ENCODE measurements at places on chromosomes 12 and 14.

DNA sequence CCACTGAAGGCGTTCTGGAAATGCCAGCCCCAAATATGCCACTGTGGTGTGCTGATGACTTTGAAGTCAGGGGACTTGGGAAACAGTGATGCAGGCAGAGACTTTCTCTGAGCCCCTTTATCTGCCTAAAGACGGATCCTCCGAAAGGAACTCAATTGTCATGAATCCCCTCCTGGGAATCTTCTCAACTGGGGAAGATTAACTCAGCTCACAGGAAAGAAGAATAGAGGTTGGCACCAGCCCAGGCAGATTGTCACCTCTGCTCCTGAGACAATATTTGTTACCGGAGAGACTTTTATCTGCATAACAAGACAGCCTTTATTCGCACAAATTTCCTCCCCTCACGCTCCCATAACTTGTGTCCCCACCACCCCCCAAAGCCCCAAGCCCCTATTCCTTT, 414.4 kb downstream of the FUT8 start:
- DNase-seq, result peak; percentile 61

DNA sequence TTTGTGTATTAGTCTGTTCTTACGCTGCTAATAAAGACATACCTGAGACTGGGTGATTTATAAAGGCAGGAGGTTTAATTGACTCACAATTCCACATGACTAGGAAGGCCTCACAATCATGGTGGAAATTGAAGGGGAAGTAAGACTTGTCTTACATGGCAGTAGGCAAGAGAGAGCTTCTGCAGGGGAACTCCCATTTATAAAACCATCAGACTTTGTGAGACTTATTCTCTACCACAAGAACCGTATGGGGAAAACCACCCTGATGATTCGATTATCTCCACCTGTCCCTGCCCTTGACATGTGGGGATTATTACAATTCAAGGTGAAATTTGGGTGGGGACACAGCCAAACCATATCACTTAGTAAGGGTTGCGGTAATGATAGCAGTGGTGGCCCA, 833.1 kb downstream of the FLRT2 start:
- DNase-seq, result no peak

GRCh38 chr12:27290501-27291168, 42.0 kb upstream of the BMAL2 start:
- no peak for DNase-seq

DNA sequence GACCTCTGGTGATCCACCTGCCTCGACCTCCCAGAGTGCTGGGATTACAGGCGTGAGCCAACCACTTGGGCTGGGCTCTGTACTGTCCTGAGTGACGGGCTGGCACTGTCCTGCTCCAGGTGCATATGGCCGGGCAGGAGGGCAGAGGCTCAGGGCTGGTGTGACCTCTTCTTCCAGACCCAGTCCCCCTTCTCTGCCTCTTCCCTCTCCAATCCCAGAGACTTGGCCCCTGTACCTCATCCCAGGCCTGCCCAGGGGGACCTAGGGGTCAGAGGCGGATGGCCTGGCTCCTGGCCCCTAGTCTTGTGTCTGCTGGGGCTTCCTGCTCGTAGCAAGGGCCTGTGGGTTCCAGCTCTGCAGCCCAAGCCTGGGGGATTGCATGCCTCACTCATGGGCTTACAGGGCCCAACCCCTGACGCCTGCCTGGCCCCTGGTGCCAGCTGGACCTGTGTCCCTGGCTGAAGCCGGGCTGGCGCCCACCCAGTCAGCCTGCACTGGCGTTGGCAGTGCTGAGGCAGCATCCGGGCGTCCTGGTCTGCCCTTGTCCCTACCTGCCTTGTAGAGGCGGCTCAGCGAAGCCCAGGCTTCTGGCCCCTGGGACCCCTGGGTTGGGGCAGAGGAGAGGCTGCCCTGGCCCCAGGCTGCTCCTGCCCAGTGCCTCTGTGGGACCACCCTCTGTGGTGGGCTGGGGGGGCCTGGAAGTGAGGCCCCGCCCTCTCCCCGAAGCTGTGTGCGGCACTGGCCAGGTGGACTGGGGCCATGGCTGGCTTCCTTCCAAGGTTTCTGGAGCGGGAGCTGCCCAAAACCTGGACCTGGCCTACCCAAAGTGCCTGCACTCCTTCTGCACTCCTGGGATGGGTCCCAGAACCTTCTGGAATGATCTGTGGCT, 4.3 kb downstream of the TEDC1 start:
- DNase-seq, result no peak

DNA sequence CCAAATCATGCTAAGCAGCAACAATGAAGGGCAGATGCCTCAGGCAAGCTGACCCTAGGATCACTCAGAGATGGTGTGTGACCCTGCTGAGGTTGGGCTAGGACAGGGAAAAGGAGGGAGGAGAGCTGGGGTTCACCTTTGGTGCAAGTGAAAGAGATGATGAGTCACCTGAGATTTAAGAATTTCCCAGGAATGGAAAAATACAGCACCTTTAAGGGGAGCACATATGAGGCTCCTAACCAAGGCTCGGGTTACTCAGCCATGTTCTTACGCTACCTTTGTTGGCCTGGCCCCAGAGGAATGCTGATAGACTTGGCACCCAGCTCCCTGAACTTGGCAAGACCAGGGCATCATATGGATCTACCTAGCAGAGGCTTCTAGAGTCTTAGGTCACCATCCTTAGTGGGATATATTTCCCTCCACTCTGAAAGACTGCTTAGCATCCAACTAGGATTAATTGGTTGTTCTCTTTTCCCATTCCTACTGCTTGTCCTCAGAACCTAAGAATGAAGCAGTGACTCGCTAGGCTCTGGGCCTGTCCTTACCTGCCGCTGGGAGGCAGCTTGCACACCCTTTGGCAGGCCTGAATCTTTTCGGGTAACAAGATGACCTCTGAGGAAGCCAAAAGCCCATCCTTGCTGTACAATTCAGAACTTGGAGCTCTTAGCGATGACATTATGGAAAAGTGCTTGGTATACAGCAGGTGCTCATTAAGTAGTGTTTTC, 4.0 kb upstream of the NAA25 start:
- no peak for DNase-seq

- no peak for DNase-seq
These were observed 183.1 kb downstream of the TMTC3 start for GRCh38 chr12:88325076-88325815.

DNA sequence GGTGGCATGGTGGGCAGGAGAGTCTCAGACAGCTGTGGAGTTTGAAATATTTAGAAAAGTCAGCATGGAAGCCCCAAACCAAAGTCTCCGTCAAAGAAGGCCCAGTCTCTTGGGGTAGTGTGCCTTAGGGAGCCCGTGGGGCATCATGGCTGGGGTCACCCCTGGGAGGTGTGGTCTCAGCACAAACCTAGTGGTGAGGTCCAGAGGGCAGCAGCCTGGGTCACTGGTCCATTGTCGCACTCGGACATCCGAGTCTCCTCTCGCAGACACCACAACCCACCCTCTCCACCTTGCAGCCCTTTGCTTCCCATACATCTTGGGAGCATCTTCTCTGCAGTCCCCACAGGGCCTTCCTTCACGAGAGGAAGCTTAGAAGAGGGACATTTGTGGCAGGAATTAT, 588.0 kb upstream of the TMEM132C start:
- no peak for DNase-seq

DNA sequence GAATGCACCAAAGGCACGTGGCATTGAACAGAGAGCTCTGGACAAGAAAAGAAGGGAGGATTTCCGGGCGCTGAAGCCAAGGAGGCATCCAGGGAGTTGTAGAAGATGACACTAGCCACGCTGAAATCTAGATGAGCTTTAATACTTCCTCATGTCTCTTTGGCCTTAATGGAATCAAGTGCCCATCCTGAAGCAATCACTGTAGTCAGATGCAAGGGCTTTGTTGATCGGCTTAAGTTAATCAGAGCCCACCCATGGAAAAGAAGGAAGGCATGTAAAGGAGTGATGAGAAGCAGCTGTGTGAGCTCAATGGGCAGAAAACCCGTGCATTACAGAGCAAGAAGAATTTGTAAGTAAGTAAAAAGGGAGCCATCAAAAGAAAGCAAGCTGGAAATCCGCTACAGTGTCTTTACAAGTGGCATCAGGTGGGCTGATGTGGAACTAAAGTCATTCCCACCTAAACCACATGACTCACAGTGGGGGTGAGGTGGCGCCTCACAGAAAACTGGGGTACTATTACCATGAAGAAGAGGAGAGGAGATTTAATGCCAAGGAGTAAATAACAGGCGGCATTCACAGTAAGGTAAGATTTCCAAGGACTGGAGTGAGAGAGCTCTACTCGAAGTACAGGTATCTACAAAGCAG, 48.4 kb downstream of the NDUFA12 start:
- peak; percentile 63 for DNase-seq

DNA sequence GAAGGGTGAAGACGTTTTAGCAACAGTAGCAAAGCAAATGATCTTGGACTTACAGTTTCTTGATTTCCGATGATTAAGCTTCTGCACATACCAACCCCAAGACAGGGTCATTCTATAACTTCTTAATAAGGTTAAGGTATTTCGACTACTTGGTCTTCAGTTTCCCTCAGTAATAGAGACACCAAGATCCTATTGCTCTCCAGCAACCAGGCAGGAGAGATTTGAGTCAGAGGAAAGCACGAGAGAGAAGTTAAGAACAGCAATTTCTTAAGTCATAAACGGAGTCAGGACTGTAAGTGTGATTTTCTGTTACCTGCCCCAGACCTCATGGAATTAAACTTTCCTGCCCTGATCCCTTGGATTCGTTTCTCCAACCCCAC, 215.6 kb downstream of the TTC8 start:
- DNase-seq, result no peak

DNA sequence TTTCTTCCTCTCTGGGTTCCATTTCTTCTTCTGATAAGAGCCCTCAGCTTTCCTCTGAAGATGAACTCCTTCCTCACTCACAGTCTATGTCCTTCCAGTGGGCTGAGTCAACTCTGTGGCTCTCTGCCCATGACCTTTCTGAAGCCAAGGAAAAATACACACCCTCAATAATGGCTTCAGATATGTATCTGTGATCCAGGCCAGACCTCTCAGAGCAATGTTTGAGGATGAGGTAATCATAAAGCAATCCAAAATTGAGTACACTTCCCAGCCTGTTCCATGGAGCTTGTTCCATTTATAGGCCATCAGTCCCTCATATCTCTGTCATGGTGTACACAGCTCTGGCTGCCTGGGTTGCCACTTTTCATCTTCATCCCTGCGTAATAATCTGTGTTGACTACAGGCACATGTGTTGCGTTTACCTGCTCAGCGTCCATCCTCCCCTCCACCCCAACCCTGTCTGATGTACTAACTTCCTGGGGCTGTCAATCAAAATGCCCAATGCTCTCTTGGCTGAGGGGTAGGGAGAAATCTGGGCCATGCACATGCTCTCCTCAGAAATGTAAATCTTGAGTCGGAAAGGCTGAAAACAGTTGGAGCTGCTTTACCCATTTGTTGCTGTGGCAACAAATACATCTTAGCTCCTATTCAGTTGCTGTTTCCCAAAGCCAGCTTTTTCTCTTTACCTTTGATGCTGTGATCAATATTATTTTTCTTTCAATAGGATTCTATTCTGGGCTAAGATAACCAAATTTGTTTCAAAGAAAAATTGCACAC, 377.8 kb upstream of the TMEM132C start:
- DNase-seq, result no peak

DNA sequence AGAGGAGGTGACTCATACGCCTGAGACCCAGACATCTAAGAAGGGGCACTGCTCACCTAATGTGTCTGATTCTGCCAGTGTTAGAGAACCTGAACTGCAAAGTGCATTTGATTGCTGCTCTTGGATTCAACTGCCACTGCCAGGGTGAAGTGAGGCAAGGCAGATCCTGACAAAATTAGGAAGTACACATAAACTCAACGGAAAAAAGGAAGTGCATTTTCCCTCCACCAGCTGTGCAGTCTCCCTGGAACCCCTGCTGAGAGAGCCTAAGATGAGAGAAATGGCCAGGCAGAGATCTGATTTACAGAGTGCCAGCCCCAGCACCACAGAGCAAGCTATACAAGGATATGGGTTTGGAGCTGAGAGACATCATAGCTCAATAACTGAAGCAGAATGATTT, 215.3 kb downstream of the SEC23A start:
- DNase-seq, result peak; percentile 20

- DNase-seq, result no peak
These were observed 55.6 kb upstream of the CDKL1 start for GRCh38 chr14:50452296-50452695.

- DNase-seq, result no peak
These were observed 132.0 kb upstream of the ARHGAP5 start for GRCh38 chr14:31945074-31945613.

- DNase-seq, result peak; percentile 89
These were observed 5.6 kb downstream of the ZNF385A start for GRCh38 chr12:54378796-54379397.

- no peak for DNase-seq
These were observed 62.5 kb upstream of the FAR2 start for GRCh38 chr12:29086325-29087271.

DNA sequence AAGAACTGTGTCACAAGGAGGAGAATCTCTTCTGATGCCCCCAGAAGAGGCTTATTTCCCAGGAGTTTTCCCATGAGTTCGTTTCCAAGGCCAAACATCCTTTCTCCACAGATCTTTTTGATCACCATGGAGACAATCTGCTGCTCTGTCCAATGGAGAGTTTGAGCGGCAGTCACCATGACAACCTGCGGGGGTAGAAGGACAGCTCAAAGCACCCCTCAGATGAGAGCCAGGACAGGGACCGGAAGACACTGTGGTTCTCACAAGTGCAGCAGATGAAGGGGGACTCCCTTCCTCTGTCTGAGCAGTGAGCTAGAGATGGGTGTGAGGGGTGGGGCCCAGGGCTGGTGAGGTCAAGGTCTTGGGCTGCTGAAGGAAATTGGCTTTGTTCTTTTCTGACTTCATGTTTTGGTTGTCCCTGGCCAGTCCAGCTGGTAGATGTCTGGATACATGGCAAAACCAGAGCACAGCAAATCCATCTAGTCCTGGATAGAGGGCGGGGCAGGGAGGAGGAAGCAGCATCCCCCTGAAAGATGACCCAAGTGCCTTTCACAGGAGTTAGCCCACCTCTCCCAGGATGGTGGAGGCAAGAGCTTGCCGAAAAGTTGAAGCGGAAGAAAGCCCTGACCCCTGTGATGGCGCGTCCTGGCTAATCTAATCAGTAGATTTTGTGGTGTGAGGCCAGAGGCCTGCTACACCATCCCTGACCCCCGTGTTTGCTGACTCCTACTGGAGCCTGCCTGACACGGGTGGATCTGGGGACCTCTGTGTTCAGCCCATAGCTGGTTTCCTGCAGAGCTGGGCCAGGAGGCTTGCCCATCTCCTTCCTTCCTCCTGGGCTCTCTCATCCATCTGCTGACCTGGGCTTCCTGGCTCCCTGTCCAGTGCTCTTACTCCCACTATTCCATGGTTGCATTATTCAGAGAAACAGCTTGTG, 24.4 kb downstream of the DHRS2 start:
- DNase-seq, result no peak

- DNase-seq, result peak; percentile 83
These were observed 14.8 kb downstream of the GDF11 start for GRCh38 chr12:55757701-55758100.

DNA sequence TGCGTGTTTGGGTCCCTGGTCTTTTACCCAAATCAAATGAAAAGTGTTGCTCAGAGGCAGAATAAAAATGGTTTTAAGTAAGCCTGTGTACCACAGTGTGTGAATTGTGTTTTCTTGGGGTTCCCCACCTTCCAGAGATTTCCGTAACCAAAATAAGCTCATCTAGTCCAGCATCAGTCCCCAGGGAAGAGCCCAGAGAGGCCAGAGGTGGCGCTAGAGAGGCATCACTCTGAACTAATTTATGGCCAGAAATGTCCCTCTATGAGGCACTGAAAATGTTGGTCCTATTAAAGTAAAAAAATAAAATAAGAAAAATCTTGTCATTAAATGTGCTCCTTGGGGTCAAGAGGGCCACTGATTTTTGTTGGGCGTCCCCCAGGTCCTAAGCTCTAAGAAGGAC, 24.9 kb upstream of the PRKAB1 start:
- peak; percentile 41 for DNase-seq

Data from neural progenitor cell (in vitro differentiated cells).